AG20443 (cell line): ENCODE measurements at places on chromosomes 11 and 22.

DNA sequence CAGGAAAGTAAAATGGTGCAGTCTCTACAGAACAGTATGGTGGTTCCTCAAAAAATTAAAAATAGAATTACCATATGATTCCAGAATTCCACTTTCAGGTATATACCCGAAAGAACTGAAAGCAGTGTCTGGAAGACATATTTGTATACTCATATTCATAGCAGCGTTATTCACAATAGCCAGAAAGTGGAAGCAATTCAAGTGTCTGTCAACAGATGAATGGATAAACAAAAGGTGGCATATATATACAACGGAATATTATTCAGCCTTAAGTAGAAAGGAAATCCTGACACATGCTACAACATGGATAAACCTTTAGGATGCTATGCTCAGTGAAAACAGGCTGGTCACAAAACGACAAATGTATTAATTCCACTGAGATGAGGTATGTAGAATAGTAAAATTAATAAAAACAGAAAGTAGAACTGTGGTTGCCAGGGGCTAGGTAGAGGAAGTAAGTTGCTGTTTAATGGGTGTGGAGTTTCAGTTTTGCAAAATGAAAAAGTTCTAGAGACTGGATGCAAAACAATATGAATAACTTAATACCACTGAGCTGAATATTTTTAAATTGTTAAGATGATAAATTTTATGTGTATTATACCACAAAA, 14.5 kb downstream of the SAA1 start:
- no peak for DNase-seq

GRCh38 chr11:25602959-25603358, 729.0 kb upstream of the ANO3 start:
- DNase-seq, result no peak

GRCh38 chr11:11501546-11502262, 120.1 kb downstream of the GALNT18 start:
- DNase-seq, result no peak

DNA sequence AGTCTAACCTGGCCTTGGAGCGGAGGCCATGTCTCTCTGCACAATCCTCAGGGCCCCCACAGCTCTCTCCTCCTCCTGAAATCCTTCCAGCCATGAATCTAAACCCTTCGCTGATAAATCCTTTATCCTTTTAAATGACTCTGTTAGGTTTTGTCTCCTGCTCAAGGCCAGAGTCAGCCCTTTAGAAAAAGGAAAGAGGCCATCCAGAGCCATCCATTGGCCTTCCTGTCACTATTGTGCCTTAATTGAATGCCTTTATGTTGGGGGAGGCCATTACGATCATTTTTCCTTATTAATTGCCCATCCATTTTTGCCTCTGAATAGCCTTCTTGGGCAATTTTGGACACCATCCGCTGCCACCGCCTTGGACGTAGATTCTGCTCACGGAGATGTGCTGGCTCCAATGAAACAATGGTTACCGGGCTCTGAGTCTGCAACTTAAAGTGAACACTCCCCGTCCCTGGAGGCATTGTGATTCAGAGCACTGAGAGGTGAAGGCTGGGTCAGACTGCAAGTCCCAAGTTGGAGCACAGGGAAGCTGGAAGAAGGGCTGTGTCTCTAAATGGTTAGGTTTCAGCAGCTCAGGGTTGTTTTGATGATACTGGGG, 213.0 kb upstream of the E2F8 start:
- peak; percentile 74 for DNase-seq

- no peak for DNase-seq
These were observed 2.3 kb downstream of the GATD1 start for GRCh38 chr11:774873-775592.

DNA sequence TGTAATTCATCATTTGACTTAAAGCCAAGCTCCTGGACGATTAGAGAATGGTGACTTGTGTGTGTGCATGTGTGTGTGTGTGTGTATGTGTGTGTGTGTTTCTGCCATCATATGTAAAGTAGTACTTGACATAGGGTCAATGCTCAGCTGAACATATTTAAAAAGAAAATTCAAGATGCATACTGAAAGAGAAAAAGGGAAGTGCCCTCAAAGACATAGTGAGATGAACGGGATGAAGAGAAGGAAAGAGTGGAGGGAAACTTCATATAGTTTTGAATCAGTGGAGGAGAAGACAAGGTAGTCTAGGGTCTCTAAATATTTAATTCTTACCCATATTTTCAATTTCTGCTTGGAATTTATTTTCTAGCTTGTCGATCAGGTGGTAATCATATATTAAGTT, 4.0 kb downstream of the TCN1 start:
- DNase-seq, result no peak

DNA sequence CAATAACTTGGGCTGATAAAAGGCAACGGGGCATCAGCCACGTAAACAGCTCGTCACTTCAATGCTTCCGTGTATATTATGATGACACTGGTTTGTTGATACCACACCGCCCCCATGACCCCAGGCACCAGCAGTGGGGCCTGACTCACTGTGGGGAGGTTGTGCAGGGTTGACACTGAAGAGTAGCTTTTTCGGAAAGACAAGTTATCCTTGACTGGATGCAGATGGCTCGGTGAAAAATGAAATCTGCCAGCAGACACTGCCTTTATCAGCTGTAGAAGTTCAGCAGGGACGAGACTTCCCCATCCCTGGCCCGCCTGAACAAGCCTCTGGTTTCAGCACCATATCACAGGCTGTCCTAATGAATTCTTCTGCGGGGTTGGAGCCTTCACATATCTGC, 55.6 kb downstream of the WT1 start:
- DNase-seq, result no peak

GRCh38 chr11:6844356-6844755, 1.1 kb upstream of the OR10A5 start:
- DNase-seq, result no peak

DNA sequence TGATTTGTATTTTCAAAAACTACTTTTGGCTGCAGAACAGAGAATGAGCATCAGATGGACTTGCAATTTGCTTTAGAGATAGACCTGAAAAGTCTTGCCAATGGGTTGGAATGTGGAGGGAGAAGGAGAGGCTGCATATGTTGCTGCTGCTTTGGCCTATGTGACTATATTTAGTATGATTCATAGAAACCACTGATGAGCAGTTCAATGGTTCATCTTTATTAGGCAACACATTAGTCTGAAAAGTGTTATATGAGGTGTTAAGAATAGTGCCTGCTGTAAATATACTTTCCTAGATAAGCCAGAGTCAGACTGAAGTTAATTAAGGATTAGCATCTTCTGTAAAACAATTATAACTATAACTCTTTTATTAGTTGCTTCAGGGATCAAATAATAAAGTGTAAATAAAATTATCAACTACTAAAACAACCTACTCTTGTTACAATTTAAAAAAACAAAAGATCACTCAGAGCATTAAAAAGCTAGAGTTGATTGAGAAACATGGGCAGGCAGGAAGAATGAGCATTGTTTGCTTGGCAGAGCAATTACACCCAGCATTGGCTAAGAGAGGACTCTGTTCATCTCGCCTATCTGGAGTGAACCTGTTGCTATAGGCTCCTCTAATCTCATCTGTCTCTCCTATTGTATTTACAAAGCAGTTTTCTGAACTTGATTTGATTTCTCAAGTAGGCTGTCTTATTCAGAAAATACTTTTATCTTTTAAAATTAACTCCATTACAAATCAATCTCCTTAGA, 36.3 kb downstream of the HORMAD2 start:
- DNase-seq, result peak; percentile 57

DNA sequence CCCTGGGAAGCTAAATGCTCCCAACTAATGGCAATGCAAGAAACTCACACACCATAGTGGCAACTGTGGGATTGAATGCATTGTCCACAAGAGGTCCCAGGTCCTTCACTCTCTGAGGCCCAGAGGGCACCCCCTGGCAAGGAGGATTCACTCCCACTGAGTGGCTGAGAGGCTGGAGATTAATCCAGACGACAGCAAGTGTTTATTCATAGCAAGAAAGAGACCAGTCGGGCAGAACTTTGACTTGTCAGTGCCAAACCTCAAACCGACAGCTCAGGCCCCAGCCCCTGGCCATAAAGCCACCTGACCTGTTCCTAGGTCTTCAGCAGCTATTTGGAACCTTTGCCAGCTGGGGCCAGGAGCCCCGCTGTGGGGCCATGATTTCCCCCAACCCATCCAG, 54.5 kb upstream of the MPEG1 start:
- DNase-seq, result no peak

GRCh38 chr11:66421492-66422205, 814 bp downstream of the NPAS4 start:
- peak; percentile 95 for DNase-seq

GRCh38 chr22:36256478-36256877, 3.5 kb downstream of the APOL1 start:
- no peak for DNase-seq

DNA sequence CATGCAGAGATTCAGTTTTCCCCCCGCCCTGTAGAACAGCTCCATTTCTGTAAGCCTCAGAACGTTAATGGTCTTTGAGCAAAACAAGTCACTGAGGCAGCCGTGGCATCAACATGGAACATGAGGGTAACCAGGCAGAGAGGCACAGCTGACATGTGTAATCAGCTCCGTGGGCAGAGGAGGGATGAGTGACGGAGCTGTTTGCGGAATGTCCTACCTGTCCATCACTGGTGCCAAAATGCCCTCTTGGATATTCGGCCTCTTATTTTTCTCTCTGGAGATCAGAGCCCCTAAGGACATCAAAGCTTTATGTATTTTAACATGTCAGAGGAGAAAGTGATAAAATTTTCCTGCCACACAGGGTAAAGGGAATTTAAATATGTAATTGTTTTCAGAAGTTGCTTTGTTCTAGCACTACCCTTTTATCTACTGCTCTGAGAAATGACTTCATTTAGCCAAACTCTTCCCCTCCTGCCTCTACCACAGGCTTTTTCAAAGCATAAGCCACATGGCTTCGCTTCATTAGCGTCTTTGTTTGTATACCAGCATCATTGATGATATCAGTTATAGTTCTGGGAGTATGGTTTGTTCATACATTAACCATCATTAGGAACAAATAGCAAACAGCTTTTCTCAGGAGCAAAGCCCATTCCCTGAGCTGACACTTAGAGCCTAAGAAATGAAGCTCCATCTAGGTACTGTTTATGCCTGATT, 32.9 kb downstream of the C11orf71 start:
- no peak for DNase-seq

GRCh38 chr11:114447892-114448291, 8.6 kb downstream of the REXO2 start:
- DNase-seq, result peak; percentile 9
